NCI-H1930 (cell line): ENCODE measurements at places on chromosomes 7 and 10.

DNA sequence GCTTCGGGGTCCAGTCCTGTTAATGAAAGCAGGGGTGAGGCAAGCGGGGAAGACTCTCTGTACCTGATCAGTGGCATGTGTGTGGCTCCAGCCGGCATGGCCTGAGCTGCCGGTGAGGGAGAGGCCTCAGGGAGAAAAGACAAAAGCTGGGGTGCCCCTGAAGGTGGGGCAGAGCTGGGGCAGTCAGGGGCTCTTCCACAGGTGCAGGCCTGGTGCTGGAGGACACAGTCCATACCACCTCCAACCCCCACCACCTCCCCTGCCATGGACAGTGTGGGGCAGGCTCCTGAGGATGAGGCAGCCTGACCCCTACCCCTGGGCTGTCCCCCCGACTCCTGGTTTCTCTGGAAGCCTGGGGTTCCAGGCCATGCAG is 129.5 kb downstream of the LHPP start:
- no peak for DNase-seq

DNA sequence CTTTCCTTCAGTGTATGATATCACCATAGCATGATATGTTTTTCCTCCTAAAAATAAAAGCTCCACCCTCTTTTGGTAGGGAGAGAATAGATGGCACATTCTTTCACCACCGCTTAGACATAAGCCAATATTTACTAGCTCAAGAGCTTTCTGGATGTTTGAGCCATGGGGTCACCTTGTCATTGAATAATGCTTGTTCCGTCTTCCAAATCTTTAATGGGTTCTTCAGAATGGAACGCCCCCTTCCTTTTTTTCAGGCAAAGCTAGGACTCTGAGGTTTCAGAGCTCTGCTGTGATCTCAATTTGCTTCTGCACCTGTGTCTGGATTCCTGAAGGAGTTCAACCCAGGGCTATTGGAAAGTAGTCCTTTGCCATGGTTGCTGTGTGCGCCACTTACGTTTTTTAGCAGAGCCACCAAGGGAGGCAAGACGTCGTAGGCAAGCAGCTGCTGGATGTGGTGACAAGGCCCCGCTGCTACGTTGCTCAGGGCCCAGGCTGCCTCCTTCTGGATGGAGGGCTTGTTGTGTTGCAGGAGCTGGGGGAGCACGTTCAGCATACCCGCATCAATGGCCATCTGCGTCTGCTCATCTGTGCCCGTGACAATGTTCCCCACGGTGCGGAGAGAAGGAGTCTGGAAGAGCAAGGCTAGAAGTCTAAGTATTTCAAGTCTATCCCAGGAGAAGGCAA is 23.2 kb downstream of the KPNA7 start:
- no peak for DNase-seq

DNA sequence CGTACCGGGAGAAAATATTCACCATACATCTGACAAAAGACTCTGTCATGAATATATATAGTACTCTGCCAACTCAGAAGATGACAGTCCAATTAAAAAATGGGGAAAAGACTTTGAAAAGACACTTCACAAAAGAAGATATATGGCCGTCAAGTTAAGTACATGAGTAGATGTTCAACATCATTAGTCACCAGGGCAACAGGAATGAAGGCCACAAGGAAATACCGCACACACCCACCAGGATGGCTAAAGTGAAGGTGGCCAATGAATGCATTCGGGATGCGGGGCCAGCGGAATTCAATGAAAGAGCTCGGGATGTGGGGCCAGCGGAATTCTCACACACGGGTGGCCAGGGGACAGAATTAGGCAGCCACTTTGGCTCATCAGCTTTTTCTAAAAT is 42.2 kb downstream of the MAD1L1 start:
- DNase-seq, result peak; percentile 19

DNA sequence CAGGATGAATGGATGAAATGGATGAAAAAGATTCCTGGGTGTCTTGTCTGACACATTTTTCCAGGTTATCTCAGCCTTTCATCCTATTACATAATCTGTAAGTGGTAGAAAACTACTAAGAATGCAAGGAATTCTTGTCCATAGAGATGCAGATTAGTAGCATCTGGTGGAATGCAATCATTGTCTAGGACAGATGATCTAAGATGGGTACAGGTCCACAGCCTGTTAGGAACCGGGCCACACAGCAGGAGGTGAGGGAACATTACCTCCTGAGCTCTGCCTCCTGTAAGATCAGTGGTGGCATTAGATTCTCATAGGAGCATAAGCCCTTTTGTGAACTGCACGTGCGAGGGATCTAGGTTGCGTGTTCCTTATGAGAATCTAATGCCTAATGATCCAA is 225.0 kb downstream of the CALN1 start:
- no peak for DNase-seq

- DNase-seq, result no peak
These were observed 153.3 kb downstream of the WDR37 start for GRCh38 chr10:1209355-1209979.

GRCh38 chr7:107474104-107474521 is 4.3 kb downstream of the GPR22 start:
- no peak for DNase-seq

DNA sequence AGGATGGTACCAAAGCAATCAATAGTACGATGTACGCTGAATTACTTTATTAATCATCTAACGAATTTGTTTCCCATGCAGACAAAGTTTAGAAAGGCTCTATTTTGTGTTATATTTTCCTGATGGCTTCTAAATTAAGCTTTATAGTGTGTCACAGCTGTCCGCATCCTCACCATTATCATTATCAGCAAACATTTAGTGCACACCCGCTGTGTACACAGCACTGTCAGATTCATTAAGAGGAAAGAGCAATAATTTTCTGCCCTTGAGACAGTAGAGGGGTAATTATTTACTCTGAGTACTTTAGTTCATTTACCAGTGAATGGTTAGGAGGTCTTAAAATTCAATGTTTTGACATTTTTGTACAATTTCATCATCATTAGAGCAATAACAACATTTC is 233.3 kb upstream of the PTPRZ1 start:
- DNase-seq, result no peak
